ENCODE measurements at places on chromosomes 3 and 15.

DNA sequence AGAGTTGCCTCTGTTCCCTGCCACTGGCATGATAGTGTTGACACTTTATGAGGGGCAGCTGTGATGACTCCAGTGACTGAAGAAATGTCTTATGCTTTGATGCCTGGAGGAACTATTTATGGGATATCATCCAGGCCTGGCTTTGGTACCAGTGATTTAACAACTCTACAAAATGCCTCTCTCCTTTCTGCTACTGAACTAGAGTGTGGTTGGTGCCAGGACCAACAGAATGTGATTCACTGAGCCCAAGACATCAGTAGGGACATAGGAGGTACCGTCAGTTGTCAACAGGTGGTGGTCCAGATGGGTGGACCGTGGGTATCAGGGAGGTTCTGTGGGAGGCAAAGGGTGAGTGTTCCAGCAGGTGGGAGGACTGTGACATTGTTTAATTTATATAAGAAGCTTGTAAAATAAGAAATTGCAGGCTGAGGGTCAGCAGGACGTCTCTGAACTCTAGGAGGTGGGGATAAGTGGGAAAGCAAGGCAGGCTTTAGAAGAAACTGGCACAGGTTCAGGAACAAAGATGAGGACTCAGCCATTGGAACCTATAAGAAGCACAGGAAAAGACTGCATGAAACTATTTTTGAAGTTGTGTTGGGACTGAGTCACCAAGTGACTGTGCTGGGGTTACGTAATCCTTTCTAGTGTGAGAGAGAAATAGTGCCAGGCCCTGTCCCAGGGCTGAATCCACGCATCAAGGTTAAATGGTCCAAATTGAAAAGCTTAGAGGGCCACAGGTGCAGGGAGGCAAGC is 28.5 kb upstream of the SLC7A14 start:
- no peak for DNase-seq

DNA sequence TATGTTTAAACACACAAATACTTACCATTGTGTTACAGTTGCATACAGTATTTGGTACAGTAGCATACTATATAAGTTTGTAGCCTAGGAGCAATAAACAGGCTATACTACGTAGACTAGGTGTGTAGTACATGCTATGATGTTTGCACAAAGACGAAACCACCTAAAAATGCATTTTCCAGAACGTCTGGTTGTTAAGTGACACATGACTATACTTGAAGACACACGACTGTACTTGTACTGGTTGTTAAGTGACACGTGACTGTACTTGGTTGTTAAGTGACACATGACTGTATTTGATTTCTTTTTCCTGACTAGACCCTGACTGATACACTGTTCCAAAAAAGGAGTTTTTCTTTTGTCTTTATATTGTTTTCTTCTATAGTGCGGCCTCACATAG is 34.1 kb downstream of the RAB8B start:
- DNase-seq = no peak

GRCh38 chr3:8336456-8336855 is 165.2 kb upstream of the LMCD1 start:
- no peak for DNase-seq

GRCh38 chr15:60531801-60532200 is 52.9 kb upstream of the ICE2 start:
- DNase-seq = no peak

DNA sequence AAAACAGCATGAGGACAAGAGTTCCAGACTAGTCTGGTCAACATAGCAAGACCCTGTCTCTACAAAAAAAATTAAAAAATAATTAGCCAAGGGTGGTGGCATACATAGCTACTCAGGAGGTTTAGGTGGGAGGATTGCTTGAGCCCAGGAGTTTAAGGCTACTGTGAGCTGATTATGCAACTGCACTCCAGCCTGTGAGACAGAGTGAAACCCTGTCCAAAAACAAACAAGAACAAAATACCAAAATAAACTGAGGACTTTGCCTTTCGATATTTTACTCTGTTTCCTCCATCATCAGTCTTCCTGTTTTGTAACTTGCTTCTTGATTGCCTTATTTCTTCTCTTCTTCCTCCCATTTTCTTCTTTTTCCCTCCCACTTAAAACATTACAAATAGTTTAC is 504.4 kb downstream of the ROBO1 start:
- no peak for DNase-seq

DNA sequence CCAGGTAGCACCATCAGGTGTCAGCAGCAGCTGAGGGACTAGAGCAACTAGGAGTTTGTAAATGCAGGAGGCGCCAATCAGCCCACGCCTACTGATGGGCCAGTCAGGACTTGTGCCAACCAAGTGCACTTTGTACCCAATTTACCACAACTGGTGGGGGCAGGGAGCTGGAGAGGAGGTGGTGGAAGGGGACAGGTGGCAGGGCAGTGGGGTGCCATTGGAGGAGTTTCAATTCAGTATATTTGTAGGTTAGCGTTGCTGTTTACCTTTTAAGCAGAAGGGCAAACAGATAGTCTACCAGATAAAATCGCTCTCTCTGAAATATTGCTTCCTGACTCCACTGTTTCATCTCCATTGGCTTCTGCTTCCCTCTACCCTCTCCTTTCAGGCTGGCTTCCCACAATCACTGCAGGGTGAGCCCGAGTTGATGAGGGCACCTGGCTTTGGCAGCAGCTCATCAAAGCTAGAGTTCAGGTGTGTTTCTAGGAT is 75.7 kb downstream of the TRIM69 start:
- no peak for DNase-seq

DNA sequence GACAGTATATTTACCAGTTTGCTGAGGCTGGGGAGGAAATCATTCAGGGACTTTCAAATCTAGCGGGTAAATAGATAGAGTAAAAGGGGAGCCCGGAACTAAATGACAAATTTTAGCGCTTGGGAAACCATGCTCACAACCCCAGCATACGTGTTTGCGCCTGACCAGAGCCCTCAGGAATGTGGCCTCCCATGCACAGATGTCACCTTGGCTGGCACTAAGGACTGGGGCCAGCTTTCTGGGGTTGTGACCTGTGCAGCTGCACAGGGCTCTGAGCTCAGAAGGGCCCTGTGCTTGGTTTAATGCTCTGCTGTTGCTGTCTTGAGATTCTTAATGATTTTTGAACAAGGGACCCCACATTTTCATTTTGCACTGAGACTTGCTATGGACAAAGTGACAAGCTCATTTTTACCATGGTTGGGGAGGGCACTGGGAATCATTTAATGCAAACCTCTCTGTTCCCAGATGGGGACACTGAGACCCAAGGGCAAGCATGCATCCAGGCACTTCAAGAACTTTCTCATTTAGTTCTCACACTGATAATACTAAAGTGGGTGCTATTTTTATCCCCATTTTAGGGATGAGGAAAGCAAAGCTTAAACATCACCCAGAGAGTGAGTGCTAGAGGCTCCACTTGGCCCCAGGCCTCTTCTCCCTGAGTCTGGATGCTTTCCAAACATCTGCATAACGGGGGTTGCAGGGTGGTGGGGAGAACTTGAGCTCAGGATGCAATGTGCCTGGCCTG is 44.1 kb upstream of the FAM107A start:
- DNase-seq = no peak

- no peak for DNase-seq
Measured at GRCh38 chr15:65268411-65268810, 18.3 kb downstream of the PARP16 start.

- no peak for DNase-seq
Measured at GRCh38 chr3:11721479-11721878, 77.8 kb upstream of the VGLL4 start.

GRCh38 chr15:39444735-39445470 is 136.0 kb upstream of the THBS1 start:
- no peak for DNase-seq

DNA sequence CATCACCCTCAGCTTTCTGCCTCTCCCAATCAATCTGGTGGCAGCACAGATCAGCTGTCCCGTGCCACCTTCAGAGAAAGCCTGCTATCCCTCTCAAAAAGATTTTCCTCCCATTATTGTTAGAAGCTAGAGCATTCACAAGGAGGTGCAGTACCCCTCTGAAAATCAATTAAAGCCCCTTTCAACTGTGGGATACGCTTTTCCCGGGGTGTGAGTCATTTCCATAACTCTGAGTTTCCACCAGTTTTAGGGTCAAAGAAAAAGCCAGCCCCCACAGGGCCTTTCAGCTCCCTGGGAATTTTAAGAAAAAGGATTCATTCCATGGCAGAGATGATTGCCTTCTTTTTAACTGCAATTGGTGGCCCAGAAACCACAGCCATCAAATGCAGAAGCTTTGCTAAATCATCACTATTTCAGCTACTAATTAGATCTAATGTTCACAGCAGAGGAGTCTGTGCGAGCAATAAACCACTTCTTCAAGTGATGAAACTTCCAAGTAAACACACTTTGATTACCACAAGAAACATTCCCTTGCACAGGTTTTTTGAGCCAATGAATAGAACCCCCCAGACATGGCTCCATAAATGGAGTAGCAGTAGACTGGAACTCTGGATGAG is 270.0 kb upstream of the TPRG1 start:
- DNase-seq = no peak

- no peak for DNase-seq
Measured at GRCh38 chr15:92625251-92625980, 30.2 kb downstream of the FAM174B start.

DNA sequence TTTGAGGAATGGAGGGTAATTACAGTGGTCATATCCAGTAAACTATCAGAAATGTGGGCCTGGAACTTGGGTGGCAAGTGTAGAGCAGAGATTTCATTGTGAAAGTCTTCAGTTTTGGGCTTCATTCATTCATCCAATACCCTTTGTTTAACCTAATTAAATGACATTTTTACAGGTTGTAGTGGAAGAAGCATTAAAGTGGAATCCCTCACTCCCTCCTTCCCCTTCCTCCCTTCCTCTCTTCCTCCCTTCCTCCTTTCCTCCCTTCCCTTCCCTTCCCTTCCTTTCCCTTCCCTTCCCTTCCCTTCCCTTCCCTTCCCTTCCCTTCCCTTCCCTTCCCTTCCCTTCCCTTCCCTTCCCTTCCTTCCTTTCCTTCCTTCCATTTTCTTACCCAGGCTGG is 219.3 kb downstream of the PDCD6IP start:
- DNase-seq = no peak

- DNase-seq = no peak
Measured at GRCh38 chr15:98003518-98003917, 43.0 kb downstream of the ARRDC4 start.

- DNase-seq = no peak
Measured at GRCh38 chr15:51874751-51875644, 45.5 kb downstream of the TMOD3 start.

- DNase-seq = peak; percentile 79
Measured at GRCh38 chr3:11155341-11156025, 1.2 kb downstream of the HRH1 start.

GRCh38 chr3:42369304-42369703 is 41.1 kb downstream of the LYZL4 start:
- DNase-seq = no peak

DNA sequence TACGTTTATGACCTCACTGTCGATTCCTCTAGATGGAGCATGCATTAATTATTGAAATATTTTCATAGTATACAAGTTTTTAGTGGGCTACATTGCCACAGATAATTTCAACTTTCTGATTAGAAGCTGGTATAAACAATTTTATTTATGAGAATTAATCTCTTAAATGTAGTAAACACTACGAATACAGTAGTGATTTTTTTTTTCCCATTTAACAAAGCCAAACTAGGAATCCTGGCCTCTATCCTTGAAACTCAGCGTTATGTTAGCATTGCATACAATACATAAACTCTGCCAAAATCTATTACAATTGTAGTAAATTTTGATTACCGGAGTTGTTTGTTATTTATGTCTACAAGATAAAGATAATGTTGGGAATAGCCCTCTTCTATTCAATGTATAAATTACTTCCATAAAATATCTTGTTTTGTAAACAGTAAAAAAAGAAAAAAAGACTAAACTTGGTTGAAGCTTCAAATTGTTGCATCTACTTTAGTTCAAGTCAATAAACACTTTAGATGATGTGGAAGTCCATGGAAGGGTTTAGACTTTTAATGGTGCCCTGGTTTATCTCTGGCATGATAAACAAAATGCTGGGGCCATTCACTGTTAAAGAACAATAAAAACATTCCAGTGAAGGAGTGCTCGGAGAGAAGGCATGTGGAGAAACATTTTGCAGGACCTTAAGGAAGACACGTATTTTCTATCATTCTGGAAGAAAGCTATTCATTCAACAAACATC is 77.3 kb upstream of the NR2F2 start:
- DNase-seq = no peak

DNA sequence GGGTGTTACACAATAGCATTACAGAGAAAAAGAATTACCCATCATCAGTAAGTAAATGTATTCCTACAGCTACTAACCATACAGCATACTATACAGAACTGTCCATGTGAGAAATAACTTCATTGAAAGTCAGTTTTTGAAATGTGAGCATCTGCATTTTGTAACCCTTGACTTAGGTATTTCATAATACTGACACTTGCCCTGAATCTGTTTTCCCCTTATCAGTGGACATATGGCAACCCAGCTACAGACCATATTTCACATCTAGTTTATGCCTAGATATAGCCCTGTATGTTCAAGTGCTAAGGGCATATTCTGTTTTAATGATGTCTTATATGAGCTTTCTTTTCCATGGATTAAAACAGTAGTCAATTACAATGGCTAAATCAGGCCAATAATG is 297.6 kb downstream of the TBC1D5 start:
- no peak for DNase-seq

- no peak for DNase-seq
Measured at GRCh38 chr3:71646971-71647370, 63.4 kb upstream of the FOXP1 start.

DNA sequence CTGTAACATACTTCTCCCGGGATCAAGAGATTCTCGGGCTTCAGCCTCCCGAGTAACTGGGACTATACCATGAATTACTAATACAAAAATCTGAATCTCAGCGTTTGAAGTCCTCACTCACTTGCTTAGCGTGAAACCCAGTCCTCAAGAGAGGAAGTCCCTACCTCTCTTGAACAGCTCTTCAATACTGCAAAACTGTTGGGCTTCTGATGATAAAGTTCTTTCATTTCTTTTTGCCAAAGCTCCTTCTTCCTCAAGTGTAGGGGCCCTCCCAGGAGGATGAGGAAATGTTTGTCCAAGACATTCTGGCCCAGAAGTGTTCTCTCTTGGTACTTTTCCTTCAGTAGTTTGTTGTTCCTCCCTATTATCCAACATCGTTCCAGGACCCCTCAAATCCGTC is 48.5 kb downstream of the FMN1 start:
- no peak for DNase-seq

DNA sequence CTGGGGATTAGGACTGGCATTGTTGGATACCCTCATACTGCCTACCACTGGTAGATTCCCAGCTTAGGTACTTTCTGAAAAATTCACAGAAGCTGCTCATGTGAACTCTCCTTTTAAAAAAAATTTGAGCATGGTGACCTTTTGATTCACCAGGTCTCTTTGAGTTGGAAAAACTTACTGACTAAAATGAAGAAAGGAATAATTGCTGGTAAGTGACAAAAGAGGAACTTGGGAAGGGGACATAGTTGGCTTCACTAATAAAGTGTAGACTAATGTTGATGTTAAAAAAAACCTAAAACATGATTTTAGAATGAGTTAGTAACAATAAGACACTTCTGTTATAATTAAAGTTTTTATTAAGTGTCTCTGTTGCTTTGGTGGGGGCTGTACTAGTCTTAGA is 8.6 kb downstream of the VPS8 start:
- no peak for DNase-seq

Measured in ecto neural progenitor cell (in vitro differentiated cells).